ENCODE measurements at places on chromosomes 16 and 17.

DNA sequence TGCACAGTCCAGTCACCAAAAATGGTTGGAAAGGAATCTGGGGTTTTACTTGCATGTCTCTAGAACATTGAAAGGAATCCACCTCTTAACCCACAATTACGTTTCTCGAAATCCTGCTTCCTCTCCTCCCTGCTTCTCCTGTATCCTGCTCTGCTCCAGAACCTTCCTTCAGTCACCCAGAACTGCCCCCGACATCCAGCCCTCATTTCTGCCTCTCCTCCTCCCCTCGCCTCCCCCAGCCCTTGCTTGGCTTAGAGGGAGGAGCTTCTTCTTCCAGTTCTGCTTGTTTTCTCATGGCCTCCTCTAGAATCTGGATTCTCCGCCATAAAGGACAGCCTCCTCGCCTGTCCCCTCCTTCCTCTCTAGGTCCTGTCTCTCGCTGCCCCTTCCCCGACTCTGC is 48.3 kb downstream of the ZDHHC7 start:
- H3K4me3 ChIP-seq = no peak overlapping the region
- H3K27me3 ChIP-seq = peaks cover 11% of the 10 kb centered on the region
- peaks cover 3% of the 10 kb centered on the region for H3K4me1 ChIP-seq
- H3K27ac ChIP-seq = no peak overlapping the region
- no peak for DNase-seq

DNA sequence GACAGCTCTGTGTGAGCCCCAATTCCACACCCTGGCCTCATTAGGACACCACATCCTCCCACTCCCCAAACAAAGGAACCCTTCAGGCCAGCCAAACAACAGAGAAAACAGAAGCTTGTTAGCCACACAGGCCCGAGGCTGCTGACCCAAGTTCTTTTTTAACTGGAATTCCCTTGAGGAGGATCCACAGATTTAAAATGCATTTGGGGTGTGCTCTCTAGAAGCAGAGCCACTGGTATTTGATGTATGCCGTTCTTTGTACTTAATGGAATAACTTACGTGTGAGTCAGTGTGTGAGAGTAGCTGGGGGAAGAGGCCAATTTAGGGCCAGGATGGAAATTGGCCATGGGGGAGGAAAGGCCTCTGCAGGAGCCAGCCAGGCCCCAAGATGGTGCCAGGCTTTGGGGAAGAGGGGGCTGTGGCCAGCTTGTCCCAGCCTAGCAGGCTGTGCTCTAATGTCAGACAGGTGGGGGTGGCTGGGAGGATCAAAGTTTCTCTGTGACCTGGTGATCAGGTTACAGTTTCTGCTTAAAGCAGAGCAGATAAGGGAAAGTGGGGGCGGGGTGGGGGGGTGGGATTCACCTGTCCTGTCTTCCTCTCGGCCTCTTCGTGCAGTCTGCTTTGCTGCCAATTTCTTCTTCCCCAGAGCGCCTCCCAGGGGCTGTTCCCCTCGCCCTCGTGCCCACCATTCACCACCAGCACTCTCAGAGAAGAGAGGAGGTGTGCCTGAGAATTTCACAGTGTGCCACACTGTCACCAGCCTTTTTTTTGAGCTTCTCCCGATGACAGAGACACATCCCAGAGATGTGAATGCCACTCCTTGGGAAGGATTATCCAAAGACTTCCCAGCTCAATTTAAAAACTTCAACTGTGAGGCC is 50.8 kb downstream of the TOM1L2 start:
- peak overlapping the region; percentile 97 for H3K27ac ChIP-seq
- no peaks in the 10 kb centered on the region for H3K27me3 ChIP-seq
- DNase-seq = no peak

DNA sequence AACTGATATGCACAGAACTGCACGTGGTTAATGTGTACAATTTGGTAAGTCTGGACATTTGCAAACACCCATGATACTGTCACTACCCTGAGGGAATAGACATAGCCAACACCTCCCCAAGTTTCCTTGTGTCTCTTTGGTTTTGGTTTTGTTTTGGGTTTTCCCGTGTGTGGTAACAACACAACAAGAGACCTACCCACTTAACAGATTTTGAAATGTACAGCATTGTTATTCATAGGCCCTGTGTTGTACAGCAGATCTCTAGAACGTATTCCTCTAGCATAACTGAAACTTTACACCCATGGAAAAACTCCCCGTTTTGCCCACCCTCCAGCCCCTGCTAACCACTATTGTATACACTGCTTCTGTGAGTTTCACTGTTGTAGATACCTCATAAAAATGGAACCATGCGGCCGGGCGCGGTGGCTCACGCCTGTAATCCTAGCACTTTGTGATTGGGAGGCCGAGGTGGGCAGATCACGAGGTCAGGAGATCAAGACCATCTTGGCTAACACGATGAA is 76.3 kb upstream of the TBC1D3K start:
- no peak overlapping the region for H3K4me3 ChIP-seq
- peaks cover 17% of the 10 kb centered on the region for H3K27me3 ChIP-seq
- no peak for DNase-seq
- peaks cover 2% of the 10 kb centered on the region for H3K4me1 ChIP-seq
- H3K36me3 ChIP-seq = no peaks in the 10 kb centered on the region

- no peaks in the 10 kb centered on the region for H3K36me3 ChIP-seq
- no peak for DNase-seq
- no peak overlapping the region for H3K27ac ChIP-seq
- no peak overlapping the region for H3K4me3 ChIP-seq
Observed at GRCh38 chr16:47309581-47310312, 151.1 kb downstream of the ITFG1 start.

All from progenitor cell of endocrine pancreas (in vitro differentiated cells).